ENCODE measurements at places on chromosomes 13 and 19. TPM values are rescaled to one million over a fixed set of nuclear protein-coding genes. Genes with fewer than 3 reads are reported as not detected.

Gene IGLON5
- total RNA-seq: not detected

Gene COL5A3
- total RNA-seq: 0.56 TPM

Gene FBN3
- total RNA-seq: not detected

Gene PRODH2
- not detected for total RNA-seq

Gene IGFLR1
- total RNA-seq: 0.72 TPM

Gene IRS2
- 0.36 TPM for total RNA-seq

Gene EFNA2
- not detected for total RNA-seq

Gene OR7G3
- not detected for total RNA-seq

Gene ADGRE3
- not detected for total RNA-seq

Gene GSK3A
- total RNA-seq: 8.1 TPM

Gene RDH8
- total RNA-seq: not detected

Gene CBARP
- 0.18 TPM for total RNA-seq

Gene ZNF534
- not detected for total RNA-seq

Gene ENOX1
- total RNA-seq: 1.9 TPM

Gene IRGC
- not detected for total RNA-seq

Gene PLVAP
- total RNA-seq: not detected

Gene LSM14A
- 49.4 TPM for total RNA-seq

Gene FOXO1
- total RNA-seq: under 0.01 TPM

Gene VAV1
- not detected for total RNA-seq

Gene FLT3
- total RNA-seq: not detected

Gene MCF2L
- not detected for total RNA-seq

Gene CKM
- not detected for total RNA-seq

Gene ZNF302
- 11.1 TPM for total RNA-seq

Gene C19orf85
- not detected for total RNA-seq

Gene ZNF540
- 0.28 TPM for total RNA-seq

Gene SLC46A3
- 0.54 TPM for total RNA-seq

Gene SIGLEC5
- not detected for total RNA-seq

Gene CD70
- total RNA-seq: not detected

Gene PLIN4
- total RNA-seq: under 0.01 TPM

Gene IGSF23
- not detected for total RNA-seq

Gene PBX4
- 0.90 TPM for total RNA-seq

Gene DKKL1
- total RNA-seq: not detected

Gene LILRA1
- not detected for total RNA-seq

Gene DACT3
- 1.6 TPM for total RNA-seq

Gene HIPK4
- total RNA-seq: 0.28 TPM

Gene WDR87
- not detected for total RNA-seq

Gene DOCK9
- total RNA-seq: 9.7 TPM

Gene LAIR1
- not detected for total RNA-seq

Gene BST2
- total RNA-seq: 0.18 TPM

Gene NLRP7
- not detected for total RNA-seq

Gene ZNF415
- 7.8 TPM for total RNA-seq

Gene GJB2
- under 0.01 TPM for total RNA-seq

Gene SLAIN1
- total RNA-seq: 0.36 TPM

Gene GFY
- not detected for total RNA-seq

Gene PTH2
- total RNA-seq: not detected

Gene DCT
- total RNA-seq: not detected

Gene CYP4F8
- total RNA-seq: not detected

Gene ICAM4
- total RNA-seq: 2.3 TPM

Gene KLF1
- not detected for total RNA-seq
